ENCODE measurements at places on chromosomes 16 and 17.

DNA sequence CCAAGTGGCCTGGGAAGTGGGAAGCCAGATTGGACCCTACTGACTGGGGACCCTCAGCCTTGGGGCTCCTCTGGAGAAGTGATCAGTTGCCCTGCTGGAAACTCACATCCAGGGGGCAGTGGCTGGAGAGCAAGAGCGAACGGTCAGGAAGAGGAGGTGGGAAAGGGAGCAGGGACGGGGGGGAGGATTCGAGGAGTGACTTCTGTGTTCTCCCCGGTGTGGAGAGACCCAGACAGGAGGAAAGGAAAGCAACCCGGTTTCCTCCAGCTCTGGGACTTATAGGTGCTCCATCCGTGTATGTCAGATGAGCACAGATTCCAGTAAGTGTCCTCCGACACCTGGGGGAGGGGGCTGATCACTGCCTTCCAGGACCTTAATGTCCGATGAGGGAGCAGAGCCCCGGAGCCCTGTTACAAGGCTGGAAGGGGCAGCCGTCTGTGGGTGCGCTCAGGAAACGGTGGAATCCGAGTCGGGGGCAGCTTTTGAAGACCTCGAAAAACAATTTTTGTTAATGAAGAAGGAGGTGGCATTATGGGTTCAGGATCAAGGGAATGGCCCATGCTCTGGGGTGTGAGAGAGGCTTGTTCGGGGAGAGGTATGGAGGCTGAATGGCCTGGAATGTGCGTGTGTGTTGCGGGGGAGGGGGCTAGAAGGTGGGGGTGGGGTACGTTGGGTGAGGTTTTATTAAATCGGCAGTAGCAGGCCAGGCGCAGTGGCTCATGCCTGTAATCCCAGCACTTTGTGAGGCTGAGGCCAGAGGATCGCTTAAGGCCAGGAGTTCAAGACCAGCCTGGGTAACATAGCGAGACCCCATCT lies 34.8 kb upstream of the NDRG4 start:
- DNase-seq, result peak; percentile 31

DNA sequence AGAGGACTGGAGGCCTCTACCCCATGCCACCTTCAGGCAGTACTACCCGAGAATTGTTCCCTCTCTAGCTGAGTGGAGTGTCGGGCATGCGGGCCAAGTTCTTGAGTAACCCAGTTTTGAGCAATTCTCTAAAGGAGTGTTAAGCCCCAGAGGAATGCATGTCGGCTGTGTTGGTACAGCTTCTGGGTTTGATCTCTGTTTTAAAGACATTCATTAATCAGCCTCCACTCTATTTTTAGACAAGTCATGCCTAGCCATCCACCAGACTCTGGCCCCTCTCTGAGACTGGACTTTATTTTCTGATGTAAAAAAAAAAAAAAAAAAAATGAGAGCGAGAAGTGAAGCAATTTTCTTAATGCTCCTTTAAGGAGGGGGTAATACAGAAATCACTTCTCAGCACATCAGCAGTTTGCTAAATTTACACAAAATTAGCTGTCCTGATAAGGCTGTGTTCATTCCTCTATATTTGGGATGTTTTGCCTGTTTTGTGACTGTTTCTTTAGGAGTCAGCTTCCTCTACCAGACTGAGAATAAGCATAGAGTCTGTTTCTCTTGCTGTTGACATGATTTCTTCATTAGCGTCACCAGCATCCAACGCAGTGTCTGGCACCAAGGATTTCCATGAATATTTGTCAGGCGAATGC lies 88.7 kb downstream of the AXIN2 start:
- DNase-seq, result no peak

GRCh38 chr16:1102921-1103635 lies 7.0 kb upstream of the C1QTNF8 start:
- peak; percentile 47 for DNase-seq

GRCh38 chr17:80585890-80586845 lies 41.5 kb downstream of the RPTOR start:
- DNase-seq, result peak; percentile 47
